ENCODE measurements at places on chromosomes 6 and 20. TPM values are rescaled to one million over a fixed set of nuclear protein-coding genes. Genes with fewer than 3 reads are reported as not detected.
A peak's percentile ranks its signal among the peaks of the same experiment; 100 is the strongest.

GRCh38 chr6:48835421-48835958, 627.6 kb downstream of the MMUT start:
- no peak overlapping the region for H3K27ac ChIP-seq
- DNase-seq = no peak
- no peak overlapping the region for H3K4me3 ChIP-seq

Gene ABT1
- total RNA-seq = 26.6 TPM

- H3K27ac ChIP-seq = no peak overlapping the region
- H3K4me1 ChIP-seq = no peaks in the 10 kb centered on the region
- no peaks in the 10 kb centered on the region for H3K36me3 ChIP-seq
These were observed 155.5 kb downstream of the CFAP61 start for GRCh38 chr20:20207872-20208271.

- no peak for DNase-seq
- H3K4me1 ChIP-seq = peaks cover 10% of the 10 kb centered on the region
- H3K27ac ChIP-seq = no peak overlapping the region
- no peaks in the 10 kb centered on the region for H3K27me3 ChIP-seq
These were observed 41.5 kb downstream of the GCM1 start for GRCh38 chr6:53107091-53107490.

- H3K4me1 ChIP-seq = peaks cover 18% of the 10 kb centered on the region
- H3K27me3 ChIP-seq = no peaks in the 10 kb centered on the region
- no peak overlapping the region for H3K4me3 ChIP-seq
- peaks cover 40% of the 10 kb centered on the region for H3K36me3 ChIP-seq
These were observed 39.3 kb upstream of the ID1 start for GRCh38 chr20:31565699-31566318.

GRCh38 chr20:23970049-23970448, 18.5 kb downstream of the GGTLC1 start:
- DNase-seq = no peak
- H3K27ac ChIP-seq = no peak overlapping the region
- no peaks in the 10 kb centered on the region for H3K27me3 ChIP-seq
- H3K4me1 ChIP-seq = no peaks in the 10 kb centered on the region
- no peaks in the 10 kb centered on the region for H3K36me3 ChIP-seq

GRCh38 chr20:2693286-2694007, 867 bp downstream of the EBF4 start:
- peak overlapping the region; percentile 57 for H3K4me3 ChIP-seq
- H3K27ac ChIP-seq = no peak overlapping the region
- no peaks in the 10 kb centered on the region for H3K27me3 ChIP-seq
- DNase-seq = peak; percentile 42

DNA sequence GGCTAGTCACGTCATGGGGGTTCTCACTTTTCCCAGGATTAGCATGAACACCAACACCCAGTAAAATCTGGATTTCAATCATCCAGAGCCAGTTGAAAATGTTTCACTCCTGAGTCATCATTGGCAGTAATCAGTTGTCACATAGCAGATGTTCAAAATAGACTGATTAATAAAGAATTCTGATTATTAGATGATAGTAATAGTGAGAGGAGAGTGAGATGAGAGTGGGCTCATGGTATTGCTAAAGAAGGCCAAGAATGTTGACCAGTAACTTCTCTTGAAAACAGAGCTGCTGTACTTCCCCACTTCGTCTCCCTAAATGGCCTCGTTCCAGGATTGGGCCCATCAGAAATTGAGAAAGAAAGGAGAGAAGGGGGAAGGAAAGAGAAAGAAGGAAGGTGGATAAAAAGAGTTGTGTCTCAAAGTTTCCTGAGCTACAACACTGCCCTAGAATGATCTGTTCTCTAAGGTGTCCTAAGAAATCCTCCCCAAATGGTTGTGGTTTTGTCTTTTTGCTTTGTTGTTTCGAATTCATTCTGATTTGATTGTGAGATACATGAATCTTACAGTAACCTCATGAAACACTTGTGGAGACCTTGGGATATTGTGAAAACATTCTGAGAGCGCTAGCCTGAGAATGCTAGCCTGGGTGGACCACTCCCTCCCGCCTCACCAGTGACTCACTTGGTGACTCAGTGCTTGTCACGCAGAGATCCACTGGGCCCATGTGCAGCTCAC, 502.2 kb upstream of the JARID2 start:
- no peaks in the 10 kb centered on the region for H3K36me3 ChIP-seq
- DNase-seq = no peak
- H3K4me1 ChIP-seq = no peaks in the 10 kb centered on the region
- H3K27me3 ChIP-seq = no peaks in the 10 kb centered on the region
- no peak overlapping the region for H3K27ac ChIP-seq

DNA sequence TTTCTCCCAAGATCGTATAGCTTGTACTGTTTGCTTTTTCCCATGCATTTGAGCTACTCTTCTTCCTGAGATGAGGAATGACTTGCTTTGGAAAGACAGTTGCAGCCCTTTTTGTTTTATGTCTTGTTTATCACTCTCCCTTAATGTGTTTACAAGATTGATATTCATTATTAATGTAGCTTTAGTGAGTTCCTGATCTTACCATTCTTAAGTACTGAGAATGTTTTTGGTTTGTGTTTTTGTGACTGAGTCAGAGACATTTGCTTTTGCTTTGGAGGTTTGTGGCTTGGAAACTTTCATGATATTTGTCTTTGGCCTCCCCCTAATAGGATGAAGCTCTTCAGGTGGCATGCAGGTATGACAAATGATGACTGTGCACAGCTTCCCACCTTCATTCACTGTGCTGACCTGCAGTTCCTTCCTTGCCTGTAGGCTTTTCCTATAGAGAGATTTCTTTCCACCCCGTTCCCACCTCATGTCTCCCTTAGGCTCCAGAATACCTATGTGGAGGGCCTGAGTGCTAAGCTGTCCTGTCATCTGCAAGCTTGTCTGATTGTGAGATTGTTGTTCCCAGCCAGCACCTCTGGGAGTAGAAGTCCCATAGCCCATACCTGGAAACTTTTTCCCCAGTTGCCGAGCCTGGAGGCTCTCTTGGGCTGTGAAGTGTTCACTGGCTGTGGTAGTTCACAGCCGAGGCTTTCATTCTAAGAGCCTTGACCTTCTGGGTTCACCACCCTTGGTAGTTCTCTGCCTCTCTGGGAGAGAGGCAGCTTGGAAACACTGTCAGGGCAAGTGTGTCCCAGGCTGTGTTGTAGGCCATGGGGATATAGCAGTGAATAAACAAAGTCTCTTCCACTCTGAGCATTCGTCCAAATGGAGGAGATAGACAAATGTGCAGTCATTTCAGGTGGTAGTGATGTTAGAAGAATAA, 27.1 kb downstream of the CDS2 start:
- H3K36me3 ChIP-seq = no peaks in the 10 kb centered on the region
- DNase-seq = no peak
- no peak overlapping the region for H3K4me3 ChIP-seq
